ENCODE measurements at places on chromosomes 6 and 20.

DNA sequence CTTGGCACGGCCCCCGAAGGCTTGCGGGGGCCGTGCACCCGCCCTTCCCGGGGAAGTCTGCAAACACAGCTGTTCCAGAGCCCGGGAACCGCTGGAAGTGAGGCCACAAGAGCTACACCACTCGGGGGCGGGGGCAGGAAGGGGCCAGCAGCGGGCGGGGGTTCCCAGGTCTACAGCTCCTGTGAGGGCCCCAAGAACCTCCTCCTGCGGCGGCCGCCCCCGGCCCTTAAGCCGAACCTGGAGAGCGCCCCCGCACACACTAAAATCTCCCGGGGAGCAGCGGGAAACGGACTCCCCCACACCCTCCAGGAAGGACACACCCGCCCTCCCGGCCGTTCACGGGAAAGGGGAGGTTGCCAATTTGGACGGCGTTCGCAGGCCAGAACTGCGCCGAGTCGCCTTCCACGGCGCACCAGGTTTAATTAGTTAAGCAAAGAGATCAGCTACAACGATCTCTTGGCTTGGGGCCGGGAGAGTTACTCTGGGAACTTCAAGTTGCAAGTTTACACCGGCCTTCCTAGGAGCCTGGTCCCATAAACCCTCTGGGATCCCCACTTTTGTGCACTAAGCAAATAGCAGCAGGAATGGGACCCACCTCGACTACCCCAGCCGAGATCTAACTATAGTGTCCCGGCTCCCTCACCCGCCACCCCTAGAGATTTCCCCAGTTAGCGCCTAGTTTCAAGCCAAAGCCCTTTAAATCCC, 1.7 kb downstream of the JAG1 start:
- no peak for DNase-seq

DNA sequence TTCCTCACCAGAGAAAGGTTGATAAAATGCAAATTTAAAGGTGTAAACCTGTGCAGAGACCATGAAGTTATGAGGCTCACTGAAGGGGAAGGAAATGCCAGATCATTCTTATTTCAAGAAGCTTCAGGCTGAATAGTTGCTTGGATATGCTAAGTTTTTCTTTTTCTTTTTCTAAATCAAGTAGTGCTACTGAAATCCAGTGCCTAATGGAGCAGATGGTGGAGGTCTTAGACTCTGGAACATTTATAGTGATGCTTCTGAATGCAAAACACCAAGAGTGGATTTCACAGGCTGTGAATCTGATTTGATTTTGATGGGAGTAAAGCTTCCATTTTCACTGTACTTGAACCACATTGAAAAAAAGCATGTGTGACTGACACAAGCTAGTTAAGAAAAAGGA, 151.2 kb upstream of the BEND3 start:
- DNase-seq, result no peak

- no peak for DNase-seq
Measured at GRCh38 chr6:14306151-14306906, 188.8 kb downstream of the CD83 start.

DNA sequence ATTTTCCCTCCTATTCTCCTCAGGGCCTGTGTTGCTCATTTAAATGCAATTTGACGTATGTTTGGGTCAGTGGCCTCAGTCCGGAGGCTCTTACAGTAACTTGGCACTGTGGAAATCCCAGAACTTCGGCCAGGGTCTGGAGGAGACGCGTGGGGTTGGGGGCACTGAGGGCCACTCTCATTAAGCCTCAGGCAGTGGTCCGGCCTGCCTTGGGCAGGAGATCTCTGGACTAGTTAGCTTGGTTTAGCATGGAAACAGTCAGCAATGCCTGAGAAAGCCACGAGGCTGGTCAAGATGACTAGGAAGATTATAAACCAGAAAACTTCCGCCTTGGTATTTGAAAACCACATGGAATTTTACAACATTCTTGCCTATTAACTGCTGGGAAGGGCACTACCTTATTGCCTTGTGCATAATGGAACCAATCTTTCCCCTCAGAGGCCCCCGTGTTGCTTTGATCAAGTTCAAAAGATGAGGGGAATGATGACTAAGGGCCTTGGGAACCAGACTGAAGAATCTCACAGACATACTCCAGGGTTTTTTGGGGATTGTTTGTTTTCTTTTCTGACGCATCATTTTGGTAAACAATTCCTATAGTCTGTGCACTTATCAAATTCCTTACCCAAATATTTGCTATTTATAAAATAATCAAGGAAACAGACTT, 206.0 kb upstream of the PREP start:
- DNase-seq, result no peak

DNA sequence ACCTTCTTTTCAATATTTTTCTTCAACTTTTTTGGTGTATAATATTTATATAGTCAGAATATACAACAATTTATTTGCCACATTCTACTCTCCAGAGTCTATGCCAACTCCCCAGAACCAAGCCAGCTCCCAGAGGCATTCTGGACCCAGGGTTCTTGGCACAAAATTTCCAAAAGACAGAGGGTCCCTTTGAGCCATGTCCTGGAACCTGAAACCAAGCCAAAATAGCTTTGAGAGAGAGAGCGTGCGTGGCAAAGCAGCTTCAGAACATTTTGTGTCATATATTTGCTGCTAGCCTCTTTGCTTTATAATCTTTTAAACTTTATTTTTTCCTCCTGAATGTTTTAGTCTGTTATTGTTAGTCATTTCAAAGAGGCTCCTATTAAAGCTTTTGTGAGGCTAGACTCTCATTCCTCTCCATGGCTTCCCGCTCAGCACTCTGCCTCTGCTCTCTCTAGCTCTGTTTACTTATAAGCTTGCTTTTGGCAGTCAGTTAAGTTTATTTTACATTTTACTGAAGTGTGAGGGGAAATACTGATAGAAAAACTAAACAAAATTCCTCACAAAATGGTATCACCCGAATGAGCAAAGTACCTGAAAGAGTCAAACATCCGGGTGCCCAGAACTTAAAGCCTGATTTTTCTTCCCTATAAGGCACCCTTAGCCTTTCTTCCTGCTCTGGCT, 605.1 kb upstream of the ID4 start:
- DNase-seq, result no peak

Measured in activated CD4-positive, CD25-positive, alpha-beta regulatory T cell treated with anti-CD3 and anti-CD28 coated beads, Interleukin-2, amount 50 U/mL, for 72 hours (primary cell).